ENCODE measurements at places on chromosomes 7 and 10.

GRCh38 chr7:54091322-54091721 lies 450.9 kb upstream of the VSTM2A start:
- DNase-seq, result no peak

GRCh38 chr10:60810437-60811182 lies 32.3 kb downstream of the CDK1 start:
- DNase-seq, result no peak

DNA sequence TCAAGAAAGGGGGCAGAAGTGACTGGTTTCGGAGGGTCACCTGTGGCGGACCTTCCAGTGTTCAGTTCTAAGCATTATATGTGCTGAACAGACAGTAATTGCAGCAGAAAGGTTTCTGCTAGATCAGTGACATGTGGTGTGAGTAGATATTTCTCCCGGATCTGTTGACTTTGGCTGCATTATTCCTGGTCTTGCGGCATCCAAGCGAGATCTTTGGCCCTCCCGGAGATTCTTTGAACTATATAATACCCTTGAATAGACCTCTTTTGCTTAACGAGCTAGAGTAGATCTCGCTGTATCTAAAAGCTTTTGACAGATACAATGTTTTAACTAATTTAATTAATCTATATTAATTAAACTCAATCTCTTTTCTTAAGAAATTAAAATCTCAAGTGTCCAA lies 99.8 kb downstream of the PTN start:
- DNase-seq, result no peak

- DNase-seq, result no peak
Observed at GRCh38 chr7:139767561-139767982, 10.2 kb downstream of the HIPK2 start.

GRCh38 chr7:101075646-101076045 lies 9.6 kb upstream of the TRIM56 start:
- DNase-seq, result no peak

Data from cerebellar cortex (tissue), 1 donor.